ENCODE measurements at places on chromosomes 2 and 18.

DNA sequence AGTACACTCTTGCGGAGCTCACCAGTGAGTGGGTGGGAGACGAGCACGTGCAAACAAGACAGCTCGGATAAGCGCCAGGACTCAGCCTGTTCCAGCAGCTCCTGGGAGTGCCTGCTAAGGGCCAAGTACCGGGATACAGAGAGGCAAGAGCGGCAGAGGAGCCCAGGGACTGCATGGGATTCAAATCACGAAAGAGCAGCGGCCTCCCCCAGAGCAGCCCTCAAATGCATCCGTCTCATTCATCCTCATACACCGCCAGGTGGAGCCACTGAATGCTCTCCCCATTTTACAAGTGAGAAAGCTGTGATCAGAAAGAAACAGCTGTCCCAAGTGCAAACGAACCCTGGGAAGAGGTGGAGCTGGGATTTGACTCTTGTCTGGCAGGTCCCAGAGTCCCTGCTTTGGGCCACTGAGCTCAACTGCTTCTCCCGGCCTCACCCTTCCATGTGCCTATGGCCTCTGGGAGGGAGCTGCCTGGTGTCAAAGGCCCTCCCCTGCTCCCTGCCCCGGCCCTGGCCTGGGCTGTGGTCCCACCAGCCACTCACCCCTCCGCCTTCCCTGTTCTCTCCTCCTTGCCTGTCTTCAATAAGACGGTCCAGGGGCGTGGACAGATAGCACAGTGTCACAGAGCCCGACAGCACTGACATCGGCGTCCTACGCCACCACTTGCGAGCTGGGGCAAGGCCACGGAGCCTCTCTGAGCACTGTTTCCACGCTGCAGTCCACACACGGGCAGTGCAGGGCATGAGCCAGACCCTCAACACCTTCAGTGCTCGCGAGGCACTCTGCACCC, 72.8 kb upstream of the TAF1B start:
- DNase-seq, result no peak

- no peak for DNase-seq
Observed at GRCh38 chr18:10059610-10060468, 146.0 kb downstream of the VAPA start.

GRCh38 chr18:7784171-7784570, 217.1 kb downstream of the PTPRM start:
- DNase-seq, result no peak

DNA sequence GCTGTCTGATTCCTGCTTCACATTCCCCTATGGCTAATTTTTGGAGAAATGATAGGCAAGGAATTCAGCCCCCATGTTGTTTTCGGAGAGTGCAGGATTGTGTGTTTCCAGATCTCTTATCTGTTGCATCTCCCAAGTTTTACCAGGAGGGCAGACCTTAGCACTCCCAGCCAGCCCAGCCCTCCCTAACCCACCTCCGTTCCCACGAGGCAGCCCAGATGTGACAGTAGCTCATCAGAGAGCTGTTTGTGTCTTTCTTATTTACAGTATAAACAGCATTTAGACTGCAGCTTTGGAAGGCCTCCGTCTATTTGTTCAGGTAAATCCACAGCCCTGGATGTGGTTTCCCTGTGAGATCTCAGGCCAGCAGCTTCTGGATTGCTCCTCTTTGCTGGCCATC, 91.6 kb downstream of the THNSL2 start:
- no peak for DNase-seq

All from smooth muscle cell of the brain vasculature (primary cell).